Cardiac fibroblast (primary cell): ENCODE measurements at places on chromosomes 2 and 18.

GRCh38 chr2:237708961-237709360, 81.6 kb downstream of the LRRFIP1 start:
- DNase-seq = no peak

DNA sequence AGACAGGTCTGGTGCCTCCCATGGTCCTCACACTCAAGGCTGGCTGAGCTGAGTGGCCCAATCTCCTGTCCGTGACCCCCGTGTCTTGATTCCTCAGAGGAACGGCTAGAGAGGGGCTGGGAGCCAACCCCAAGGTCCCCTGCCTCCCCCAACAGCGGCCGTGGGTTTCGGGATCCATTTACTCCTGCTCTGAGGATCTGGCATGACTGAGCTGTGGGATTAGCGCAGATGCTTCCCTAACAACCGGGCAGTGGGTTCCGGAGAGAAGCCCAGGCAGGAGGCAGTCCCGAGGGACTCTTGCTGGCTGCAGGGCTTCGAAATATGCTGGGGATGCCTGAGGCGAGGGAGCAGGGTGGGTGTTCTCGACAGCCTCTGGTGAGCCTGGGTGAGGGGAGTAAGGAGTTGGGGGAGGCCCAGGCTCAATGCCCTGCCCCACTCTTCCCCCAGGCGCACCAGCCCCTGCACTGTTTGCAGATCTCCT, 18.9 kb downstream of the GPR35 start:
- no peak for DNase-seq

DNA sequence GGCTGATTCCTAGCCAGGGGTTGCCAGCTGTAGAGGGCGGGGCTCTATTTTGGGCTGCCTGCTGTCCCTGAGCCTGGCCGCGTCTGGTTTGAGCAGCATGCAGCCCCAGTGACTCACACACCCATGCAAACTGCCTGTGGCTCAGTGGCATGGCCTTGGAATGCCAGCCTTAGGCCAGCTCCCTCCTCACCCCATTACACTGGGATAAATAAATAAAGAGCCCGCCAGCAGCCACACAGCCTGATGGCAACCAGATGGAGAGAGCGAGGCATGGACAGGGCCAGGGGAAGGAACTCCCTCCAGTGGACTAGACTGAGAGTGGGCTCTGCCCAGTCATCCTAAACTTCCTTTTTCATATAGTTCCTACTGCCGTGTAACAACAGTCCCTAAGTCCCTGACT, 18.3 kb downstream of the NHEJ1 start:
- peak; percentile 65 for DNase-seq

- DNase-seq = peak; percentile 64
Measured at GRCh38 chr2:165720511-165720910, 73.5 kb downstream of the GALNT3 start.

DNA sequence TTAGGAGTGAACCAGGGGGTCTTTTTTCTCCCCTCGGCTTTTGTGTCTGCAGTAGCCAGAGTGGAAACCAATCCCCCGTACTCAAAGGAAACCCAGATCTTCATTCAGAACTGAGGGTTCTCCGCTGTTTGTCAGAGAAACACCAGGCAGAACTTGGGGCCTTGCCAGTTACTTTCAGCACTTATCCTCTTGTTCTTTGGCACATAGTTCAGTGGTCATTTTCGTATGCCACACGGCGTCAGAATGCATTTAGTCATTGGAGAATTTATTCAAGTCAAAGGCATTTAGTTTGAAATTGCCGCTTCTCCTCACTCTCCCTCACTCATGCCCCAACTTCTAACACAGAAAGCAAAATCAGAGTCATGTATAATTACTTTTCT, 102.9 kb downstream of the CABLES1 start:
- DNase-seq = peak; percentile 91

- peak; percentile 36 for DNase-seq
Measured at GRCh38 chr18:67475673-67476072, 40.8 kb downstream of the DSEL start.

DNA sequence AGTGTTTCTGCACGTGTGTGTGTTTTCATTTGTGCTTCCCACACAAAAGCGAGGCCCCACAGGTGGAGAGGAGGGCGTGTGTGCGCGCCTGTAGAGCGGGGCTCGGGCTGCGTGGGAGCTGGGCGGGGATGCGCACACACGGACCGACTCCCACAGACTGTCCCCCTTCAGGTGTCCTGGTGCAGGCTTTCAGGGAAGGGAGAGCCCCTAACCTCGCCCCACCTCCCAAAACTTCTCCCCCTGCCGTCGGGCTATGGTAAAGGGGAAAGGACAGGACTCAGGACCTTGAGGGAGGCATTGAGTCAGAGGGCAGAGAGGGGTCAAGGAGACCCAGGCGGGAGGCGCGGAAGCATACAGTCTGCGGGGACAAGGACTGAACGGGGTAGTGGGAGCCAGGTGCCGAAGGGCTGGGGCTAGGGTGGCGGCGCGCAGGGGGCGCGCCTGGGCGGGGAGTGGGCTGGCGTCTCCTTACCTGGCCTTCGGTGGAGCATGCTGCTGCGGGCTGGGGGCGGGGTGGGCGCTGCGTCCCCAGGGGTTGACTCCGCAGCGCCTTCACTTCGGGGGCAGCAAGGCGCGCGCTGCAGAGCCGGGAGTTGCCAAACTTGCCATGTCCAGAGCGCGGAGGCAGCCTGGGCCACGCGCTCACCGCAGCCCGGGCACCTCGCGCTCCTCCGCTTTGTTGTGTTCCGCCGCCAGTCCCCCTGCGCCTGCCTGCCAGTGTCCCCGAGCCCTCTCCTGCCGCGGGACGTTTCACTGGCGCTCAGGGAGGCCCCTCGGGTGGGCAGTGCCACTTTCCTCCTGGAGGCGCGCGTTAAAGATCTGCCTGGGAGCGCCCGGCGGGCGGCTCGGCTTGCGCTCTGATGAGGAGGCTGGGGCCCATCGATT, 302.0 kb downstream of the NCKAP5 start:
- DNase-seq = peak; percentile 48

DNA sequence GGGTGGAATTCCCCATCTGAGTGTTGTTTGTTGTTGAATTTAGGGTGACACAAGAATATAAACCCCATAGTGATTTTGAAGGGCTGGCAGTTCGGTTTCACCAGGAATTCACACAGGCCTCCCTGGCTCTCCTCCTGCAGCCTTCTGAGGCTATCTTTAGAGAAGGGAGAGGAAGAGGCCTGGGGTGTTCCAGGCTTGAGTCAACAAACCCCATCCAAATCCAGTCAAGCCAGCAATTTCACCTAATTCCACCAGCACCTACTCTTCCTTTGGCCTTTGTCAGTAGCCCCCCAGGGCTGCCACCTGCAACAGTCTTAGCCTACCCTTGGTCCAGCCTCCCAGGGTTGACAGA, 32.0 kb downstream of the MARCHF4 start:
- no peak for DNase-seq

DNA sequence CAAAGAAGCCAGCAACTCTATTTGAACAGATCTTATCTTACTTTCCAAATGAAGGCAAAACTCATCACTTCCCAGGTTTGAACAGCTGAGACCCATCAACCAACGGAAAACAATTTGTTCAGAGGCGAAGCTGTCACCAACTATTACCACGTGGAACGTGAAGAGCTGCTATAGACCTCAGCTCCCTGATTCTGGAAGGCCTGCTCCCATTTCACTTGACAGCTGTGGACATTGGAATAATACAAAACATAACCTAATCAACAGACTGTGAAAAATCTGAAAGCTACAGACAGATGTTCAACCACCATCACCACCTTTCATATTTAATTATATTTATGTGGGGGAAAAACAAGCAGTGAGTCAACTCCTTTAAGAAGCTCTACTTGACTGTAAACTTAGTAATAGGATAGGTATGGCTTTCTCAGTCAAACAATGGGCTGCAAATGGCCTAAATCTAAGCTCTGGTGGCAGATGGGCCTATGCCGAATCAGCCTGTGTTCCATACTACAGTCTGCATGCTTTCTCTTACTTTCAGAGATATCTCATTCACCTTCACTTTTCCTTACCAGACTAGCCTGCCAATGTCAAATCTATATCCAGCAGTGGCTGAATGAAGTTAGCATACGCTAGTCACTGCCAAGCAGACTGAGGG, 896.4 kb downstream of the TDRD15 start:
- no peak for DNase-seq
